NCI-H2081 treated with DMSO at 0.1 percent for 48 hours (cell line): ENCODE measurements at places on chromosomes 6 and 20.

DNA sequence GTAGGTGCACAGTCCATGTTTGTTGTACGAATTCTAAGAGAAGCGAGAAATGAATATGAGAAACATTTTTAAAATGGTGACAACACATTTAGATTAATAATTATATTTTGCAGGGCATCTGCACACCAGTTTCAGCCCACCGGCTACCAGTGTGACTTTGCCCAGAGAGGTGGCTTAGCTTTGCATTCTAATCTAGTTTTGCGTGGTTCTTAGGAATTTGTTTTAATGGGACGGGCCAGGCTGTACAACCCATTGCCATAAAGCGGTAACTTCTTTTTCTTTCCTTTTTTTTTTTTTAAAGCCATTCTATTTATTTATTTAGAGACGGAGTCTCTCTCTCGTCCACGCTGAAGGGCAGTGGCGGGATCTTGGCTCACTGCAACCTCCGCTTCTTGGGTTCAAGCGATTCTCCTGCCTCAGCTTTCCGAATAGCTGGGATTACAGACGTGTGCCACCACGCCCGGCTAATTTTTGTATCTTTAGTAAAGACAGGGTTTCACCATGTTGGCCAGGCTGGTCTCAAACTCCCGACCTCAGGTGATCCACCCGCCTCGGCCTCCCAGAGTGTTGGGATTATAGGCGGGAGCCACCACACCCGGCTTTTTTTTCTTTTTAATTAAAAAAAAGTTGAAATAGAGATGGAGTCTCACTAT is 829 bp downstream of the MANBAL start:
- DNase-seq = no peak

GRCh38 chr20:15642676-15643075 is 930.6 kb downstream of the KIF16B start:
- no peak for DNase-seq

DNA sequence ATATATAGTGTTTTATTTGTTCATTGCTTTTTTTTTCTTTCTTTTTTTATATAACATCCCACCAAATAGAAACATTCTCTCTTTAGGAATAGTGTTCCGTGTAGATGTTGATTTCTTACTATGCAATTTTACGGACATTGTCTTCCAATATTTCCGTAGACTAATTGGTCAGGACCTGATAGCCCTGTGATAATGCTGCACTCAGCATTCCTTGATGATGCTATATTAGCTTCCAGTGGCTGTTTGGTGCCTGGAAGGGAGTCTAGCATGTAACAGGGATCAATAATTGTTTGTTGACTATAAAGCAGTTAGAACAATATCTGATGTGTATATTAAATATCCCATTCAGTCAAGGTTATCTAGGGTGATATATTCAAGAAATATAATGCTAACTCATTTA is 6.7 kb upstream of the OR2W1 start:
- DNase-seq = no peak

GRCh38 chr20:41047975-41048305 is 19.3 kb downstream of the TOP1 start:
- DNase-seq = no peak

DNA sequence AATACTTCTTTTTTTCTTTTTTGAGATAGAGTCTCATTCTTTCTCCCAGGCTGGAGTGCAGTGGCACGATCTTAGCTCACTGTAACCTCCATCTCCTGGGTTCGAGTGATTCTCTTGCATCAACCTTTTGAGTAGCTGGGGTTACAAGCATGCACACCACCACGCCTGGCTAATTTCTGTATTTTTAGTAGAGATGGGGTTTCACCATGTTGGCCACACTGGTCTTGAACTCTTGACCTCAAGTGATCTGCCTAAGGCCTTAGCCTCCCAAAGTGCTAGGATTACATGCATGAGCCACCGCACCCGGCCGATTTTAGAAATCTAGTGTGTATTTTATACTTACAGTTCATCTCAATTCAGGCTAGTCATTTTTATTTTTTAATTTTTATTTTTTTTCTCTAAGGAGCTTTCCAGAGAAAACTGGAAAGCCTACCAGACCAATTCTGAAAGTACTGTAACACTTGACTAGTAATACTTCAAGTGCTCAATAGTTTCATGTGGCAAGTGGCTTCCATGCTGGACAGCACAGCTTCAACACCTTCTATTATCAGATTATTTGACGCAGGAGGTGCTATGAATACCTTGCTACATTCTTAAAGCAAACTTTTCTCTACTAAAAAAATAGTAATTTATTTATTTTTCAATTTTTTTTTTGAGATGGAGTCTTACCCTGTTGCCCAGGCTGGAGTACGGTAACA is 25.0 kb downstream of the POLR1C start:
- DNase-seq = no peak

DNA sequence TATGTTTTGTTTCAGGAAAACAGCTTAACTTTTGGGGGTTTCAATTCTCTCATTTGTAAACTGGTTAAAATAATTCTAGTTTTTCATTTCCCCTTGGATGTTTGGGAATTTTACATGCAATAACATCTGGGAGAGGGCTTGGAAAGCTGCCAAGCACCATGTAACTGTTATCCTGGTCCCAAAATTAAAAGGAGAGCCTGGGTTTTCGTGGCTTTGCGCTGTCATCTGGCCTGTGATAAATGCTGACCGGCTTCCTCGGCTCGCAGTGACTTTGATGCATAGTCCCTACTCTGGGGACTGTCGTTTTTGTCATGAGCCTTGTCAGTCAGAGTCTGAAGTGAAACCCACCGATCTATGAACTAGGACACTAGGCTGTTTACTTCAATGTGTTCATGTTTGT is 12.2 kb downstream of the SLC35F1 start:
- no peak for DNase-seq
